AG04450 (cell line): ENCODE measurements at places on chromosomes 1 and 21. TPM values are rescaled to one million over a fixed set of nuclear protein-coding genes. Genes with fewer than 3 reads are reported as not detected.

ARHGAP29 gene
- 21.3 and 30.4 TPM in 2 replicates for polyA plus RNA-seq

AGMAT gene
- 0.68 and 0.74 TPM in 2 replicates for polyA plus RNA-seq

PIGR gene
- polyA plus RNA-seq = not detected in 2 replicates

ORC1 gene
- 2.1 and 2.3 TPM in 2 replicates for polyA plus RNA-seq

FAM177B gene
- polyA plus RNA-seq = not detected in 2 replicates

BTBD19 gene
- 6.9 and 7.3 TPM in 2 replicates for polyA plus RNA-seq

IL22RA1 gene
- not detected in 2 replicates for polyA plus RNA-seq

KRTAP8-1 gene
- not detected in 2 replicates for polyA plus RNA-seq

RBBP4 gene
- polyA plus RNA-seq = 132 and 154 TPM in 2 replicates

FAAH gene
- 0.06 and 0.21 TPM in 2 replicates for polyA plus RNA-seq

CYP4Z1 gene
- polyA plus RNA-seq = not detected in 2 replicates

TMPRSS3 gene
- not detected in 2 replicates for polyA plus RNA-seq

AVPR1B gene
- not detected in 2 replicates for polyA plus RNA-seq

CORT gene
- not detected in 2 replicates for polyA plus RNA-seq

NPL gene
- 0.48 and 0.55 TPM in 2 replicates for polyA plus RNA-seq

PTGER3 gene
- not detected in 2 replicates for polyA plus RNA-seq

ST6GALNAC5 gene
- 1.4 and 1.6 TPM in 2 replicates for polyA plus RNA-seq

GPR3 gene
- polyA plus RNA-seq = 1.3 and 1.7 TPM in 2 replicates

CD1B gene
- polyA plus RNA-seq = not detected in 2 replicates

AMY1B gene
- polyA plus RNA-seq = not detected in 2 replicates

SIK1 gene
- polyA plus RNA-seq = 1.3 and 1.4 TPM in 2 replicates

PROK1 gene
- polyA plus RNA-seq = not detected in 2 replicates

CNIH3 gene
- polyA plus RNA-seq = 5.6 and 6.5 TPM in 2 replicates

CR1L gene
- not detected in 2 replicates for polyA plus RNA-seq

LENEP gene
- polyA plus RNA-seq = 0.21 TPM in 1 of 2 replicates, not detected in the other

DIO1 gene
- not detected in 2 replicates for polyA plus RNA-seq

KRTAP10-12 gene
- polyA plus RNA-seq = not detected in 2 replicates

DENND2D gene
- 1.3 and 1.4 TPM in 2 replicates for polyA plus RNA-seq

VASH2 gene
- polyA plus RNA-seq = 4.2 and 5.9 TPM in 2 replicates

CTNNBIP1 gene
- 28.3 and 33.6 TPM in 2 replicates for polyA plus RNA-seq

KRTAP12-2 gene
- not detected in 2 replicates for polyA plus RNA-seq

PADI3 gene
- polyA plus RNA-seq = 0.05 TPM in 1 of 2 replicates, not detected in the other

SPATA17 gene
- 0.61 and 0.69 TPM in 2 replicates for polyA plus RNA-seq

FAM151A gene
- not detected in 2 replicates for polyA plus RNA-seq

PRELP gene
- 0.65 and 0.68 TPM in 2 replicates for polyA plus RNA-seq

CELA3A gene
- not detected in 2 replicates for polyA plus RNA-seq

FCGR2B gene
- not detected in 2 replicates for polyA plus RNA-seq

RXFP4 gene
- polyA plus RNA-seq = not detected in 2 replicates

KLHDC9 gene
- 1.1 and 1.6 TPM in 2 replicates for polyA plus RNA-seq

TMEM125 gene
- polyA plus RNA-seq = not detected in 2 replicates

KRTAP23-1 gene
- not detected in 2 replicates for polyA plus RNA-seq

CACNA1E gene
- polyA plus RNA-seq = not detected in 2 replicates

WASF2 gene
- 54.8 and 62.7 TPM in 2 replicates for polyA plus RNA-seq

S1PR1 gene
- 35.8 and 38.1 TPM in 2 replicates for polyA plus RNA-seq

MMEL1 gene
- polyA plus RNA-seq = 0.10 and 0.21 TPM in 2 replicates

GUCA2B gene
- polyA plus RNA-seq = not detected in 2 replicates

TRMT1L gene
- 26.1 and 33.4 TPM in 2 replicates for polyA plus RNA-seq

TMEM269 gene
- polyA plus RNA-seq = 0.04 TPM in 1 of 2 replicates, not detected in the other

RGSL1 gene
- polyA plus RNA-seq = not detected in 2 replicates

DAB1 gene
- 0.05 and 0.16 TPM in 2 replicates for polyA plus RNA-seq

RBM11 gene
- polyA plus RNA-seq = not detected in 2 replicates

SPTA1 gene
- polyA plus RNA-seq = 0.01 TPM in 1 of 2 replicates, not detected in the other

SLC16A4 gene
- 77.2 and 98.8 TPM in 2 replicates for polyA plus RNA-seq

OXCT2 gene
- 0.06 and 0.20 TPM in 2 replicates for polyA plus RNA-seq

S100A7 gene
- polyA plus RNA-seq = not detected in 2 replicates

MRPL55 gene
- 33.4 and 52.9 TPM in 2 replicates for polyA plus RNA-seq

CD53 gene
- polyA plus RNA-seq = not detected in 2 replicates
